ENCODE measurements at places on chromosomes 2 and 18.

GRCh38 chr2:33484042-33484621 is 7.7 kb downstream of the RASGRP3 start:
- DNase-seq: no peak

- no peak for DNase-seq
Measured at GRCh38 chr2:182924306-182924705, 57.9 kb upstream of the FRZB start.

DNA sequence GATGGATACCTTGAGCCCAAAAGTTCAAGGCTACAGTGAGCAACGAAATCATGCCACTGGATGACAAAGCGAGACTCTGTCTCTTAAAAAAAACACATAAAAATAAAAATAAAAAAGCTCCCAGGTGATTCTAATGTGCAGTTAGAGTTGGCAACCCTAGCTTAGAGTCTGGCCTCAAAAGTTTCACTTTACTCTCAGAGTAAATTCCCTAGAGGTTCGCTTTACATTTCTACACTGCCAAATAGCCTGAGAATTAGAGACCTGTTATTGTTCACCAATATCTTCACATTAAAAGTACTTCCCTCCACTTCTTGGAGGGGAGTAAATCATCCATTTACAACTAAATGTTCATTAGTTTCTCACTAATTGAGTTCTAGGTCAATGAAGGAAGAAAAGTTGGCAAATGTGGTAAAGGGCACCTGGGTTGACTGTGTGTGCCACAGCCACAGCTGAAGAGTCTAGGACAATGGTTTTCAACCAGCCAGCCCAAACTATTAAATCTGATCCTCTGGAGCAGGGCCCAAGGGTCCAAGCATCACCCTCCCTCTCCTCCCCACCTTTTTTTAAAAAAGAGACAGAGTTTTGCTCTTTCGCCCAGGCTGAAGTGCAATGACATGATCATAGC is 15.2 kb upstream of the TMEM37 start:
- no peak for DNase-seq

DNA sequence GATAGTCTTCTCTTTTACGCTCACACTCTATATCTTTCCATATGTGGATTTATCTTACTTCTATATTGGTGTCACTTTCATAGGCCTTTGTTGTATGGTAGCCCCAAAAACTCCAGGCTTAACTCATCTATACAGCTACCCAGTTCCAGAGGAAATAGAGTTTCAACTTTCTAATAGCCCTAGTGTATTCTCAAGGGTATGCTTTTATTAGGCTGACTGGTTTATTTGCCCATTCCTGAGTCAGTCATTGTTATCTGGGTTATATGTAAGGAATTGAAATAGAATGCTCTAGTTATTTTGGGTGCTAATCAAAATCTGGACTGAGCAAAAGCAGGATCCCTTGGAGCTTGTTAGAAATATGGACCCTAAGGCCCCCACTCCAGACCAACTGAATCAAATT is 307.4 kb upstream of the KCNJ3 start:
- no peak for DNase-seq

- no peak for DNase-seq
Measured at GRCh38 chr18:61988100-61988499, 95.3 kb upstream of the RNF152 start.

GRCh38 chr2:240053173-240054155 is at the start of gene OR6B3:
OR6B3 (minus strand) TSS chr2:240053521.
- DNase-seq: no peak

GRCh38 chr2:228767196-228767595 is 503.9 kb downstream of the PID1 start:
- DNase-seq: no peak

GRCh38 chr18:24200494-24201290 is 61.8 kb downstream of the CABYR start:
- no peak for DNase-seq

DNA sequence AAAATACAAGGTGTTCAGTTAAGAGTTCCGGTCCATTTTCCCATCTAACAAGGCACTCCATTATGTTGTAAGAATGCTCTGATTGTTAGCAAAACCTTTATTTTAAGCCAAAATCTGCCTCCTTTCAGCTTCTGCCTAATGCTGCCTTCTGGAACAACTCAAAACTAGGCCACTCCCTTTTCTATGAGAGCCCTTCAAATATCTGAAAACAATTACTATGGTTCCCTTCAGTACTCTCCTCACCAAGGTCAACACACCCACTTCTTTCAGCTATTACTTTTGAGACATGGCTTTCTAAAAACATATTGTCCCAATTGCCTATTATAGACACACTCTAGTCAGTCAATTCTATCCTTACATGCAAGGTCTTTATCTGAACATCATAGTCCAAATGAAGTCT is 429.4 kb downstream of the ERBB4 start:
- no peak for DNase-seq

GRCh38 chr2:239190361-239190760 is 210.5 kb downstream of the HDAC4 start:
- DNase-seq: no peak

DNA sequence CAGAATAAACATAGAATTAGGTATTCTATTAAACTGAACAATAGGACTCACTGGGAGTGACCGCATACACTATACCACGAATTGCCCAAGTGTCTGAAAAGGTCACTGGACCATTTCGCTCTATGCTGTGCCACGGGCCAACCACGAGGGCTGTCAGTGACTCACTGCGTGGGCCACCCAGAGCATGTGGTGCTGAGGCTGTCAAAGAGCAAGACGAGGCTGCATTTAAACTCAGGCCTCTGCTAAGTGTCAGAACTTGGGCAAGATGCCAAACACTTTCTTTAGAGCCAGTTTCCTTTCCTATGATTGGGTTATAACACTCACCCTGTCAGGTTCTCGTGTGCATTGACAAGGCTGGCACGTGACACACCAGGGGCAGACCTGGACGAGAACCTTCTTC is 97.5 kb downstream of the SH3YL1 start:
- DNase-seq: peak; percentile 2

- no peak for DNase-seq
Measured at GRCh38 chr2:118974103-118974993, 32.4 kb downstream of the MARCO start.

DNA sequence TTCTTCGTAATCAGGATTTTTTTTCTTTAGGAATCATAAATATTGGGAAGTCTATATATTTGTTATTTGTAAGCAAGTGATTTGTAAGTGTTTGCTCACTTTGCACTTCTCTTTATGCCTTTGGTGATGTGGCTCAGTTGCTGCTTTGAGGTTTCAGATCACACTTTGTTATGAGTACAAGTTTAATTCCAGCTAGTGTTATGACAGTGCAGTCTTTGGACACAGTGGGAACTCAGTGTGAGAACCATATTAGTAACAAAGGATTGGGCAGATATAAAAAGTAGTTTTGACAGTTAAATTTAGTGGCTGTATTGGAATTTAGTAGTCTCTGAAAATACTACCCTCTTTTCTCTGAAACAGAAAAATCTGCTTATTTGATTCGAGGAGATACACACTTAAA is 67.7 kb downstream of the ABI2 start:
- no peak for DNase-seq

DNA sequence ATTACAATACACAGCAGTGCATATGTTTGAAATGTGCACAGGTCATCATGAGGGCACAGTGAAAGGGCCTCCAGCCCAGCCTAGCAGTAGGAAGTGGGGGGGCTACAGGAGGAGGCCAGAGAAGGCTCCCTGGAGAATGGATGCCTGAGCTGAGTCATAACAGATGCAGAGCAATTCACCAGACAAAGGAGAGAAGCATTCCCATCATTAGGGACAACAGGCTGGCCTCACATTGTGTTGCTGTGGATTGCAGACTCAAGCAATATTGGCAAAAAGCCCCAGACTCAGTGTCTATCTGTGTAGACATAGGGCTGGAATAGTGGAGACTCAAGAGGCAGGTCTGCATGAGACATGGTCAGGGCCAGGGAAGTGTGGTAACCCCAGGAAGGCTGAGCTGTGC is 329.9 kb downstream of the DLGAP1 start:
- no peak for DNase-seq

- DNase-seq: no peak
Measured at GRCh38 chr2:176164201-176164600, 7.1 kb downstream of the HOXD3 start.

DNA sequence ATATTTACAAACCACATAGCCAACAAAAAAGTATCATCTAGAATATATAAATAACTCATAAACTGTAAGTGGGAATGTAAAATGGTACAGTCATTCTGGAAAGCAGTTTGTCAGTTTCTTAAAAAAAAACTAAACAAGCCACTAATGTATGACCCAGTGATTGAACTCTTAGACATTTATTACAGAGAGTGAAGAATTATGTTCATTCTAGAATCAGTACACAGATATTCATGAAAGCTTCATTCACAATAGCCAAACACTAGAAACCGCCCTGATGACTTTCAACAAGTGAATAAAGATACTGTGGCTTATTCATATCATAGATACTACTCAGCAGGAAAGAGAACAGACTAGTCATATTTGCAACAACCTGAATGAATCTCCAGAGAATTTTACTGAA is 1541.5 kb downstream of the LRP1B start:
- DNase-seq: no peak

- no peak for DNase-seq
Measured at GRCh38 chr2:241139531-241140444, 9.5 kb downstream of the PASK start.

DNA sequence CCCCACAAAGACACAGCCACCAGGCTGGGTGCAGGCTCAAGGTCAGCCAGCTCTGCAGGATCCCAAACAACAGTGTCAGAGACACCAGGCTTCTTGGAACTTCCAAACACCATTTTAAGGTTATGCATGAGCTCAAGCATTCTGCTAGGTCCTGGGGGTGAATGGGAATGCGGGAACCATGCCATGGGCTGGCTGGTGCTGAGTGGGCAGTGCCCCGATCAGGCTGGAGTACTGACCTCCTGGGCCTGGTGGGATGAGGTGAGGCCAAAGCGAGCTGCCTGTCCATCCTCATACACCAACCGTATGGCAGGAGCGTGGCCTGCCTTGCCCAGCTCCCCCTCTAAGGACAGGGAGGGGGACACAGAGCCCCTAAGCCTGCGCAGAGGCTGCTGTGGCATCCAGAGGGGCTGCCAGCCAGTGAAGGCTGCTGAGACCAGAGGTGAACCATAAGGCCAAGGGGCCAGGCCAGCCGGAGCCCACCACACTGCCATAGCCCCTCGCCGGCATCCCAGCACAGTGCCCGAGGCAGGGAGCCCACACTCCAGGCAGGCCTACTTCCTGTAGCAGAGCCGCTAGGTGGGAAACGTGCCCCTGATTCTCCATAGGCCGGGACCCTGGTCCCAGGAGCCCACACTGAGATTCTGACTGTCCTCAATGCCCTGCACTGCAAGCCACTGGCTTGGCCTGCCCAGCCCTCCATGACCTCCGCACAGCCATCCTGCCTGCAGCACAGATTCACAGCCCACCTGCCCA is 135.0 kb downstream of the HDAC4 start:
- DNase-seq: no peak

DNA sequence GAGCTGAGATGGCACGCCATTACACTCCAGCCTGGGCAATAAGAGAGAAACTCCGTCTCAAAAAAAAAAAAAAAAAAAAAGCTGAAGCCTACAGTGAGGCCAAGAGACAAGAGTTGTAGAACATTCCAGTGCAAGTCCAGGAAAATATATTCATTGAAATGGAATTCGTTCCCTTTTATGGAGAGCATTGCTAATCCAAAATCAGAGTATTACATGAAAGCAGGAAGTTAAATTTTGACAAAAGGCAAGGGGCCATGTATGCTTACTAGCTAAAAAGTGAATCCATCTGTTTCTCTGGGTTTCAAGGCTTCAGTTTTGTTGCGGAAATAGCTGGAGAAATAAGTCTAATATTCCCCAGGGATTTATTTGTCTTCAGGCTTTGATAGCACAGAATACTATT is 471.7 kb downstream of the THSD7B start:
- no peak for DNase-seq

- no peak for DNase-seq
Measured at GRCh38 chr2:34899079-34899478, 1300.0 kb upstream of the FAM98A start.

DNA sequence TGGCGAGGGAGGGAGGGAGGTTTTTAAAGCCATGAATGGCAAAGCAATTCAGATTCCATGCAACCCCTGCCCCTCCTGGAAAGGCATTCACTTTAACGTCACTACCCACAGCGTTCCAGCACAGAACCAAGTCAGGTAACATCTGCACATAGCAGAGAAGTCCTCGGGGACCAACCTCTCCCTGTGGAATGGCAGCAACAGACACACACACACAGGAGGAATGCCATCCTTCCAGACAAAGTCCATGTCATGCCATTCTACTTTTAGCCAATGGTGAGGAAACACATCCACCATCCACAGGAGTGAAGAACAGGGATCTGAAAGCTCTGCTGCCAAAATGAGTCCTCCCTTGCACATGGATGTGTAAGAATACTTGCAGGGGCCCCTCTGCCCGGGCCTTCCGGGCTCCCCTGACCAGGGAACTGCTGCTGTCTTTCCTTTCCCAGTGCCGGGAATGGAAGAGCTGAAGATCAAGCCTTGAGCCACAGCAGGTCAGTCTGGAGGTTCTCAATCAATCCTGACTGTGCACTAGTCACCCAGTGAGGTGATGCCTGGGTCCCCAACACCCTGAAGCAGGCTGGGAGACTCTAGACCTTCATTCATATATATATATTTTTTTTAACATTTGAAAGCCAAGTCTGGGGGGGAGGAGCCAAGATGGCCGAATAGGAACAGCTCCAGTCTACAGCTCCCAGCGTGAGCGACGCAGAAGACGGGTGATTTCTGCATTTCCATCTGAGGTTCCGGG is 63.7 kb downstream of the UXS1 start:
- DNase-seq: peak; percentile 55

GRCh38 chr2:166944909-166945308 is 56.6 kb downstream of the XIRP2 start:
- no peak for DNase-seq

GRCh38 chr2:120854014-120854620 is 118.4 kb downstream of the GLI2 start:
- no peak for DNase-seq

GRCh38 chr2:26770986-26771586 is 7.0 kb downstream of the SLC35F6 start:
- DNase-seq: no peak

DNA sequence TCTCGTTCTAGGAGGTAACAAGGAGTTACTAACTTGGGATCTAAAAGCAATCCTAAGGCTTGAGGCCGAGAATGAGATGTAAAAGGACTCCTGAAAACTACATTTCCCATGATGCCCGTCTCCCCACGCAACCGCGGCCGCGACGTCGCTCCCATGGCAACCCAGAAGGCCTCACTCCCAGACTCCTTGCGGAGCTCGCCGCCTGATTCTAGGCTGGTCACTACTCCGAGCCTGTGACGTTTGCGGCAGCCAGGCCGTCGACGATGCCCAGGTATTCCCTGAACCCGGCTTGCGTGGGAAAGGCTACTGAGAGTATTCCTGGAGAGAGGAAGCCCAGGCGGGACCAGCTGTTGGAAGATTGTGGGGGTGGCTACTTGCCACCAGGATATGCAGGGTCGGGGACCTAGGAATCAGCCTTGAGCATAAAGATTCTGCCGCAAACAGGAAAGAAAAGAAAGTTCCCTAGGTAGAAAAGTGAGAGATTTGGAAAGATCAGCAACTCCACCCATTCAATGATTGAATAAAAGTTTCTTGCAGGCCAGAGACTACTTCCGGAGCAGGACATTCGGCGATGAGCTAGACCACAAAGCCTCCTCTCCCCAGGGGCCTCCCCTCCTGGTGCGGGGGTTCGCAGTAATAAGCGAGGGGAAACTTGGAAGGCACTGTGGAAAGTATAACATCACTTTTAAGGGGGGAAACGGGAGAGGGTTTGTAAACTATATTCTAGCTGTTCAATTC is at the start of gene DYNC2LI1:
DYNC2LI1 (plus strand) TSS at position 164 of the 738 bp plus-strand sequence; CDS start at position 264, 100 bp downstream.
- DNase-seq: peak; percentile 93

GRCh38 chr18:1090758-1091157 is 186.1 kb downstream of the ADCYAP1 start:
- no peak for DNase-seq

Data from NCI-H1417 (cell line).